Heart right ventricle (tissue), 16 donors: ENCODE measurements at places on chromosomes 3 and 15. TPM values are rescaled to one million over a fixed set of nuclear protein-coding genes. Genes with fewer than 3 reads are reported as not detected.

Gene TTC14
- 8.2 TPM for total RNA-seq

Gene DALRD3
- total RNA-seq = 11.4 TPM

Gene LRRC34
- total RNA-seq = 1.2 TPM

Gene C3orf62
- total RNA-seq = 2.6 TPM

Gene LMAN1L
- total RNA-seq = 47.4 TPM

Gene ACOX2
- total RNA-seq = 35.1 TPM

Gene ADIPOQ
- total RNA-seq = 23.4 TPM

Gene SMAD3
- 18.3 TPM for total RNA-seq

Gene IL5RA
- total RNA-seq = 0.23 TPM

Gene SNURF
- total RNA-seq = 25.9 TPM

Gene UBE3A
- total RNA-seq = 126 TPM

Gene MOBP
- total RNA-seq = 0.19 TPM

Gene ECT2
- 7.1 TPM for total RNA-seq

Gene DAZL
- not detected for total RNA-seq

Gene LMOD3
- total RNA-seq = 199 TPM
